Naive thymus-derived CD8-positive, alpha-beta T cell (primary cell): ENCODE measurements at places on chromosomes 1 and 21.

DNA sequence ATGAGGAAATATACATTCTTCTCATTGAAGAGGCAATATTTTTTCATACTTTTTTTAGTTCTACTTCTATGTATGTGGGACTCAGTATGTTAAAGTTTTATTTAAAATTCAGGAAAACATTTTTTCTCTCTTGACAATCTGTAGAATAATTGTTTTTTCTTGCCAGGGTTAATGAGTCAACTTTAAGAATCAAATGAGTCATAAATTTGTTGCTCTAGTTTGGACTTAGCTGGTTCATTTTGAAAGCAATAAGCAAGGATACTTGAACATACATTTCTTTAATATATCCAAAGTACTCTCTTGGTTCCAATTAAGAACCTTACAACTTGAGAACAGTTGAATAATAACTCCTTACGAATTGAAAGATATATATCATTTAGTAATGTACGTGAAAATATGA, 1145.3 kb upstream of the B3GALT2 start:
- no peaks in the 10 kb centered on the region for H3K27me3 ChIP-seq
- no peak overlapping the region for H3K4me3 ChIP-seq
- no peak for DNase-seq
- H3K4me1 ChIP-seq, result no peaks in the 10 kb centered on the region

DNA sequence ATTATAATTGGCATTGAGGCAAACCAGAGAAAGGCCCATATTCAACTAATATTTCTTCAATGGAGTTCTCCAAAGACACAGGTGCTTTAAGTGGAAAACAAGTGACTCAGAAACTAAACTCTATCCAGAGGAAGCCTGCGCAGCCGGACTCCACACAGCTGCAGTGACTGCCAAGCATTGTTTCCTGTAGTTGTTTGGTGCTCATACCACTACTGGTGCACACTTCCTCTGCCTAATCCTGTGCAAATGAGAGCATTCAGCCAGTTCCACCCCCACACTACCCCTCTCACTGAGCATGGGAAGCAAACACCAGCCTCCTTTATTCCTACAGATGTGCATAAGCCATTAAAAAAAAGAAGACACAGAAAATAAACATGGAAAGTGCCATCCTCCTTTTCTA, 102.9 kb downstream of the VAV3 start:
- H3K4me1 ChIP-seq, result peaks cover 27% of the 10 kb centered on the region
- no peak overlapping the region for H3K4me3 ChIP-seq
- no peak overlapping the region for H3K27ac ChIP-seq
- no peak for DNase-seq
- no peaks in the 10 kb centered on the region for H3K27me3 ChIP-seq

DNA sequence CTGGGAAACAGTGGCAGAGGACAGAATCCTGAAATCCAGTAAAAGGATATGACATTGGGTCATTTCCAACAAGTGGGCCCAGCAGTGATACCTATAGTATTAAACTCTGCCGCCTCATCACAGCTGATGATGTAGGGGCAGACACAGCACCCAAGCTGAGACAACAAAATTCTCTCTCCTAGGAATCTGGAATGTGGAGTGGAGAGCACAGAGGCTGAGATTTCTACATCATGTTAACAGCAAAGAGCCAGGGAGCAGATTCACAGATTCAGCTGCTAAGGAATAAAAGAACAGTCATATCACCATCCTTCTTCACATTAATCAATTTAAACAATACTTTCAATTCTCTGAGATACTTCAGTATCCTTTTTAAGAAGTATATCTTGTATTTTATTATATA, 61.9 kb downstream of the CRP start:
- DNase-seq, result no peak
- H3K27ac ChIP-seq, result no peak overlapping the region
- H3K36me3 ChIP-seq, result no peaks in the 10 kb centered on the region
- H3K27me3 ChIP-seq, result peaks cover 7% of the 10 kb centered on the region
- H3K4me1 ChIP-seq, result no peaks in the 10 kb centered on the region

DNA sequence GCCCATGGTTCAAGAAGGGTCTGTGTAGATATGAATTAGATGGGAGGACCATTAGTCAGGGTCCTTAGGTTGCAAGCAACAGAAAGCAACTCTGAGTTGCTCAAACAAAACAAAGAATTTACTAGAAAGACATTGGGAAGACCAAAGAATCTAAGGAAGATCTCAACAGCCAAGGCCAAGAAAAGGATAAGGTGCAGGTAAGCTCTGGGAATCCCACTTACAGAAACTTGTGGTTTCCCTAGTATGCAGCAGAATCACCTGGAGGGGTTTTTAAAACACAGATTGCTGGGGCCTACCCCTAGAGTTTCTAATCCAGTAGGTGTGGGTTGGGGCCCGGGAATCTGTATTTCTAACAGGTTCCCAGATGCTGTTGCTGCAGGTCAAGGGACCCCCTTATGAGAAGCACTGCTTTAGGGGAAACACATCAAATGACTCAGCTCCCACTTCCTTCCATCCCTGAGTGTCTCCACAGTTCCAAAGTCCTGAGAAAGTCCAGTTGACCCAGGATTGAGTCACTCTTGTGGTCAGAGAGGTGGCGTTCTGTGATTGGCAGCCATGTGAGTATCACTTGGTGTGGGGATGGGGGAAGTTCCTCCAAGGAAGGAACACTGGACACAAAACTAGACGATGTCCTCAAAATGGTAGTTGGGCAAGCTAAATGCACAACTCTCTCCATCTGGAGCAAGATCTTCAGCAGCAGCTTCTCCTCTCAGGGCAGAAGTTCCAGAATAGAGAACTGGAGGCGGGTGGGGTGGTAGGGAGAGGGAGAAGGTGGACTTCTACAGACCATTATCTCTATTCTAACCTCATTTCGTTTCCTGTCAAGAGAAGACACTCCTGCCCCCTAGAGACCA, 24.2 kb upstream of the EYA3 start:
- H3K27ac ChIP-seq, result no peak overlapping the region
- no peak overlapping the region for H3K4me3 ChIP-seq
- peaks cover 7% of the 10 kb centered on the region for H3K4me1 ChIP-seq
- DNase-seq, result no peak
- no peaks in the 10 kb centered on the region for H3K27me3 ChIP-seq

DNA sequence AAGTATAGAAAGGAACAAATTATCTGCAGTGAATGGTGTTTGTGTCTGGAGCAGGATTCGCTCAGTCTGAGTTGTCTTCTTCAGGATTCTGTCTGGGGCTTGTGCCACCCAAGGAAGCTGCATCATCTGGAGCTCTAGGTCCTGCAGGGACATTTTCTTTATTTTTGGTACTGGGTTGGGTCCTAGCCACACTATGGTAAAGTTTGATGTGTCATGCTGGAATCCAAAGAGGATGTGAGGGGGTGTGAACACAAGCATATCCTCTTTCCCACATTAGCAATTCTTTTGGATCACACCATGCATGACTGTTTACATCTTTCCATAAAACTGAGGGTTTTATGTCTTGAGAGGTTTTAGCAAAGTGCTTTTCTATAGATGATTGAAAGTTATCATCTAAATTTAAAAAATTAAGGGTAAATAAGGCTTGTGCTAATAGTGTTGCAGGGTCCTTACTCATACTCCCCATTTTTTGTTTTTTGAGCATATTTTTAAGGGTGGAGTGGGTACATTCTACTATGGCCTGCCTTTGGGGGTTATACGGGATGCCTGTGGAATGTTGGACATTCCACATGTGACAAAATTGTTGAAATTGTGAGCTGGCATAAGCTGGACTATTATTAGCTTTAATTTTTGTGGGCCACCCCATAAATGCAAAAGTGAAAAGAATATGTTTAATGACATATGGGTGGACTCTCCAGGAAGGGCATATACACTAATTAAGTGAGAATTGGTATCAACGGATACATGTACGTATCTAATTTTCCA, 152.0 kb upstream of the HMCN1 start:
- peaks cover 4% of the 10 kb centered on the region for H3K27me3 ChIP-seq
- H3K4me3 ChIP-seq, result no peak overlapping the region
- H3K4me1 ChIP-seq, result no peaks in the 10 kb centered on the region
- no peak for DNase-seq
- no peaks in the 10 kb centered on the region for H3K36me3 ChIP-seq

GRCh38 chr1:89953131-89953626, 41.7 kb upstream of the ZNF326 start:
- peaks cover 24% of the 10 kb centered on the region for H3K4me1 ChIP-seq
- no peak overlapping the region for H3K4me3 ChIP-seq
- DNase-seq, result no peak
- H3K27ac ChIP-seq, result peak overlapping the region; percentile 31
- no peaks in the 10 kb centered on the region for H3K27me3 ChIP-seq

DNA sequence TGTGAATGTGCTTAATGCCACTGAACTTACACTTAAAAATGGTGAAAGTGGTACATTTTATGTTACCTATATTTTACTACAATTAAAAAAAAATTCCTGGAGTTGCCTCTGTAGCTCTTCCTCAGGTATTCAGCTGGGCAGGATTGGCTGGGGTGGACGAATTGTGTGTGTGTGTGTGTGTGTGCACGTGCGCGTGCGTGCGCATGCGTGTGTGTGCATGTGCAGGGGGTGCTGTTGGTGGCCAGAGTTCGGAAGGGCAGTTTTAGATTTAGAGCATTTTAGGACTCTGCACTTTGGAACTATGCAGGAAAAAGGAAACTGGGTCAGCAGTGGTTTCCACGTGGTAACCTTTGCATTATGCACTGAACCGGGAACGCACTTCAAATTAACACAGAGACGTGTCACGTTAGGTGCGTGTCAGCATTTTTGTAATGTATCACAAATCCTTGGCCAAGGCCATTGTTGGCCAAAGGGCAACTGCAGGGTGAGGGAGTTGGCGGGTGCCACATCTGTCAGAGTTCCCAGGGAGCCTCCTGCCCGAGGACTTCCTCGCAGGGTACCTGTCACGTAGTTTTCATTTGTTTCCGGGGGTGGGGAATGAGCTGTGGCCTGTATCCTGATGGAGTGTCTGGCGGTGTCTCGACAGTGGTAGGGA, 312.8 kb downstream of the CAMTA1 start:
- H3K4me1 ChIP-seq, result no peaks in the 10 kb centered on the region
- H3K4me3 ChIP-seq, result no peak overlapping the region
- no peaks in the 10 kb centered on the region for H3K36me3 ChIP-seq
- H3K27ac ChIP-seq, result no peak overlapping the region
- H3K27me3 ChIP-seq, result peaks cover 9% of the 10 kb centered on the region

DNA sequence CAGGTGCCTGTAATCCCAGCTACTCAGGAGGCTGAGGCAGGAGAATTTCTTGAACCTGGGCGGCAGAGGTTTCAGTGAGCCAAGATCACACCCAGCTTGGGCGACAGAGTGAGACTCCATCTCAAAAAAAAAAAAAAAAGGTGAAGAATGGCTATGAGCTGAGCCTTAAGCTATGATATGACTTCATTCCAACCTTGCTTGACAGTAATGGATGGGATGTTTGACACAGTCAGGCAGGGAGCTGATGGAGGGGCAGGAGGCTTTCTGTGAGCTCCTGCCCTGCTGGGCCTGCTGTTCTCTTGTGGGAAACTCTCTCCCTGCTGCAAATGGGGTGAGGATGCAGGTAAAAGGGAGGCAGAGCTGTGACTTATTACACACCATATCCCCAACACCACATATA, 27.6 kb downstream of the NCF2 start:
- H3K4me3 ChIP-seq, result no peak overlapping the region
- peaks cover 7% of the 10 kb centered on the region for H3K4me1 ChIP-seq
- no peak for DNase-seq
- H3K36me3 ChIP-seq, result no peaks in the 10 kb centered on the region
- H3K27ac ChIP-seq, result peak overlapping the region; percentile 24

GRCh38 chr21:18006691-18007090, 187.5 kb upstream of the C21orf91 start:
- no peaks in the 10 kb centered on the region for H3K27me3 ChIP-seq
- H3K27ac ChIP-seq, result no peak overlapping the region
- H3K4me1 ChIP-seq, result no peaks in the 10 kb centered on the region
- no peaks in the 10 kb centered on the region for H3K36me3 ChIP-seq
- DNase-seq, result no peak

DNA sequence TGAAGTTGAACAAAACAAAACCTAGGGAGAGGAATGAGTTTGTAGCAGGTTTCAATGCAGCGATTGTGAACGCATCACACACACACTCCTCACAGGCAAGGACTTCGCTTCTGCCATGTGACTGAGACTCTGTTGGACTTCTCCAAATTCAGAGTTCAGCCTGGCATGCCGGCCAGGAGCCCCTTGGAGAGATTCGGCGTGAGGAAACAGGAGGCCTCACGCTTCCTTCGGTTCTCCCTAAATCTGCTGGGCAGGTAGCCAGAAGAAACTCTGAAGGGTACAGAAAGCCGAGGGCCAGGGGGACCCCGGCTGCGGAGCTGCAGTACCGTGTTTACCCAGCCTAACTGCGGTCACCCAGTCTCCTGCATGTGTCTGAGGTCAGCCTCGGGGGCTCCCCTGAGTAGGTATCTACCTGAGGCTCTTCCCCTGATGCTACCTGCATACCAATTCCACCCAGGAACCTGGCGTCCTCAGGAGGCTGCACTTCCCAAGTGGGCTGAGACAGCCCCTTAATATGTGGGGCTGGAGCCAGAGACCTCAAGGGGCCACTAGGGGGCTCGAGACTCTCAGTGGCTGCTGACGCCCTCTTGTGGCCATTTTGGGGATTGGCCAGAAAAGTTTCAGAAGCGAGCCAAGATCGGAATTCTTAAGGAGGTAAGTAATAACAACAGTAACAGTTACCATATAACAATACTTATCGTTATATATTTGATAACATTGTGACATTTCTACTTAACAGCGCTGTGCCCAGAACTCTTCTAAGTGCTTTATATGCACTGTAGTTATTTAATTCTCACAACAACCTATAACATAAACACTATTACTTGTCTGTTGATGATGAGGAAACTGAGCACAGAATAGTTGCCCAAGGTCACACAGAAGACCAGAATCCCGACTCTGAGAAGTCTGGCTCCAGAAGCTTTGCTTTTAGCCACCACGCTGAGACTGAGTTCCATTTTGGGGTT, 2.7 kb upstream of the ANXA9 start:
- DNase-seq, result peak; percentile 94
- H3K4me1 ChIP-seq, result peaks cover 17% of the 10 kb centered on the region
- H3K27me3 ChIP-seq, result no peaks in the 10 kb centered on the region
- no peaks in the 10 kb centered on the region for H3K36me3 ChIP-seq

DNA sequence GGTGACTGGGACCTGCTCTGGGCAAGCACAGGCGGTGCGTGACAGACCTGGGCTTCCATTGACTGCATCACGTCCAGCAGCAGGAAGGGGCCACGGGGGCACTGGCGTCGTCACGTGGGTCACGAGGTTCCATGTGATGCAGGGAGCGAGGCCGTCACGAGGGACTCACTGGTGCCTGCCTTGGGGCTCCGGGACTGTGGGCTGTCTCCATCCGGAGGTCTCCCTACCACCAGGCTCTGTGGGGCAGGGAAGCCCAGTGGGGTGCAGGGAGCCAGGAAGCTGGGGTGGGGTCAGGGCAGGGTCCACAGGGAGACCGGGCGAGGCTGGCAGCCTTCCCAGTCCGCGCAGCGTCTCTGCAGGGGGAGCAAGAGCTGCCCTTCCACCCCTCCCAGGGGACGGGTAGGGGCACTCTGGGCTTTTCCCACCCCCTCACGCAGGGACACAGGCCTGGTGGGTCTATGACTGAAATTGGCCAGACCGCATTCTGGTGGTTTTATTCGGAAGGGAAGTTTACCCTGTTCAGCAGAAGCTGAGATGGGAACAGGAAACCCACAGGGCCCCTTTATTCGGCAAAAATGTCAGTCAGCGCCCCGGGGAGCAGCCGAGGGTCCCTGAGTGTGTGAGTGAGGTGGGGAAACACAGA, 416 bp upstream of the TNFRSF14 start:
- H3K27me3 ChIP-seq, result no peaks in the 10 kb centered on the region
- peak overlapping the region; percentile 98 for H3K4me3 ChIP-seq
- peaks cover 57% of the 10 kb centered on the region for H3K4me1 ChIP-seq

GRCh38 chr1:168223681-168224540, 1.9 kb upstream of the SFT2D2 start:
- no peaks in the 10 kb centered on the region for H3K27me3 ChIP-seq
- no peak for DNase-seq
- peaks cover 9% of the 10 kb centered on the region for H3K4me1 ChIP-seq
- H3K4me3 ChIP-seq, result no peak overlapping the region
